ENCODE measurements at places on chromosomes 5 and 9.

GRCh38 chr9:93255494-93255867, 71.5 kb downstream of the WNK2 start:
- DNase-seq = no peak

DNA sequence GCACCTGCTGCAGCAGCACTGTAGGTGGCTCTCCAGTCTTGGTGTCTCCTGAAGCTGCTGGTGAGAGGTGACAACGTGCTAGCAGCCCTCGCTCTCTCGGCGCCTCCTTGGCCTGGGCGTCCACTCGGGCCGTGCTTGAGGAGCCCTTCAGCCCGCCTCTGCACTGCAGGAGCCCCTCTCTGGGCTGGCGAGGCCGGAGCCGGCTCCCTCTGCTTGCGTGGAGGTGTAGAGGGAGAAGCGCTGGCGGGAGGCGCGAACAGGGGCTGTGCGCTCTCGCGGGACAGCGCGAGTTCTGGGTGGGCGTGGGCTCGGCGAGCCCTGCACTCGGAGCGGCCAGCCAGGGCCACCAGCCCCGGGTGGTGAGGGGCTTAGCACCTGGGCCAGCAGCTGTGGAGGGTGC, 62.2 kb upstream of the CNOT6 start:
- no peak for DNase-seq

GRCh38 chr9:72904267-72905093, 48.4 kb downstream of the ALDH1A1 start:
- no peak for DNase-seq

DNA sequence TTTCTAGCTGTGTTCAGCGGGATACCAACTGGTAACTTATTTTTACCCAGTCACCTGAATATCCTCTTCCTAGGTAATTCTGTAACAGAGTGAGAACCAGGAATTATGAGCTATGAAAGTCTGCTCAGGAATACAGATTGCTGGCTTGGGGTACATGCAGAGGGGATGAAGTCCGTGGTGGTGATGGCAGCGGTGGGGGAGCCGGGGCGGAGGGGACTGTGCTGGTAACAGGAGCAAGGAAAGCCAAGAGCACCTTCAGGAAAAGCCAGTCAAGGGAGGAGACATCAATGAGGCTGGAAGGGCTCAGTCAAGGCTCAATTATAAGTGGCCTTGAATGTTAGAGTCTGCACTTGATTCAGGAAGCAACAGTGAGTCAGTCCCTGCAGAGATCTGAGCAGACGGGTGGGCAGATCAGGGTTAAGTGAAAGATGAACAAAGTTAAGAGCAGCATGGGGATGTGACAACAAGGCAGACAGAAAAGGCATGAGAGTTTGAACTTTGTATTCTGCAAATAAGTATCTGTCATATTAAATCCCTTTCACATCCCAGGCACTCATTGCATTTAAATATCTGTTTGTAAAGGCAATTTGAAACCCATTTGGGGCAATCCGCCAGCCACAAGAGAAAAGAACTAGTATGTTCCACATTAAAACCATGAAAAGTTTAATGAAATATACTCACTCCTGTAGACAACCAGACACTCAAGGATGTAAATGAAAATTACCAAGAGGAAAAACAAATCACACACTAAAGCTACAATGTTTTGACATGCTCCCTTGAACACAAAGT, 101.2 kb downstream of the TTC39B start:
- no peak for DNase-seq

GRCh38 chr5:131664929-131665328, 29.9 kb upstream of the RAPGEF6 start:
- no peak for DNase-seq

DNA sequence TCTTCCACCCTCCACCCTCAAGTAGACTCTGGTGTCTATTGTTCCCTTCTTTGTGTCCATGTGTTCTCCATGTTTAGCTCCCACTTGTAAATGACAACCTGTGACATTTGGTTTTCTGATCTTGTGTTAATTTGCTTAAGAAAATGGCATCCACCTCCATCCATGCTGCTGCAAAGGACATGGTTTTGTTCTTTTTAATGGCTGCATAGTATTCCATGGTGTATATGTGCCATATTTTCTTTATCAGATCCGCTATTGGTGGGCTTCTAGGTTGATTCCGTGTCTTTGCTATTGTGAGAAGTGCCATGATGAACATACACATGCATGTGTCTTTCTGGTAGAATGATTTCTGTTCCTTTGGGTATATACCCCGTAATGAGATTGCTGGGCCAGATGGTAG, 163.4 kb upstream of the ITGA1 start:
- DNase-seq = no peak

GRCh38 chr5:43140286-43140685, 19.6 kb downstream of the ZNF131 start:
- no peak for DNase-seq

DNA sequence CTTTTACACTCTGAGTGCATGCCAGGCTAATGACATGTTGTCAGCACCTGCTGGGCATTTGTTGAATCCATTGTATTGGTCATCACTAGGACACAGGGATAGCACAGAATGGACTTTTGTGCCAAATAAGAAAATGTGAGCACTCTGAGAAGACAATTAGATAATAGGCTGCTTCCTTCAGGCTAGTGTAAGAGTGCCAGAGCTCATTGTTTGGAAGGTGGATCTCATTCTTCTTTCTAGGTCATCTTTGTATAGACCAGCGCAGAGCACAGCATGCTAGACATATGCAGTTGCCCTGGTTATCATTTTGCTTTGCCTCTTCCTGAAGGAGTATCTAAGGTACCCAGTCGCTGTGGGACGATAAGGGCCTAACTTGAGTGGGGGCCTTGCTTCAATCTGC, 493.4 kb upstream of the COX7C start:
- no peak for DNase-seq

DNA sequence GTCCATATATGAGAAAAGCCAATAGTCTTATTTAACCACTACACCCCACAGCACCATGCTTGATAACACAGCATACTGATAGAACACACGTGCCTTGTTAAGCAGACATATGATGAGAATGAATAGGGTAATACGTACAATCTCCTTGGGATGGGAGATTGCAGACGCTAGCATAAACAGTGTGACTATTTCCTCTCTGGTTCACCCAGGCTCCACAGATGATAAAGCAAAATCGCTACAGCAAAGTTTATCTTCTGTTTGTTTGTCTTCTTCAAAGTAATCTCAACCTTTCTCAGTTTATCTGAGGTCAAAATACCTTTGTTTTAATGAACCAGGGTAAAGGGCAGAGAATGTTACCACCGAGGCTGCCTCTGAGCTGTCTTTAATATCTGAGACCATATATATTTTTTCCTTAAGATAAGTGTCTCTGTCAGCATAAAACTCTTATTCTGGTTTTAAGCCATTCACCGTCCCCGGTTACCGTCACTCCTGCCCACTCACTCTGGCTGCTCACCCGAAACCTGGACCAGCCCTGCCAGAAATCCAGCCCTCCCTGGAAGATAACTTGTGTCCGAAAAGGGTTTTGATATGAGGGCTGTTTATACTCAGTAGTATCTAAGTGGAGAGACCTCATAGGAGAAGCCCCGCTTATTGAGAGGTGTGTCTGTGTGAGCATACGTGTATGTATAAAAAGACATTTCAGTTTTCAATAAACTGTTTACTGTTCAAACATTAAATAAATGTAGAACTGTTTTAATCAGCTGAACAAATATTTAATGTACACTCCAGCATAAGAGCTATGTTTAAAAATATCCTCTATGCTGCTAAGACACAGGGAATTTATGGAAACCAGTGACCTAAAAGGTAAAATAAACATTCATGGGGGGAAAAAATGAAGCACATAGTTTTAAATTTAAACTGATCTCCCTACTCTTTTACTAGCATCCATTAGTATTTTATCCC, 465.4 kb downstream of the RASEF start:
- DNase-seq = no peak
